Daoy (cell line): ENCODE measurements at places on chromosomes 7 and 10. TPM values are rescaled to one million over a fixed set of nuclear protein-coding genes. Genes with fewer than 3 reads are reported as not detected.

NKX1-2 gene
- total RNA-seq, result not detected in 2 replicates

GIMAP5 gene
- total RNA-seq, result 0.24 and 2.7 TPM in 2 replicates

TMEM120A gene
- 3.6 and 5.5 TPM in 2 replicates for total RNA-seq

SFMBT2 gene
- 4.3 and 4.6 TPM in 2 replicates for total RNA-seq

PLEKHA1 gene
- 10.7 and 14.1 TPM in 2 replicates for total RNA-seq
